ENCODE measurements at places on chromosomes 5 and 9.

DNA sequence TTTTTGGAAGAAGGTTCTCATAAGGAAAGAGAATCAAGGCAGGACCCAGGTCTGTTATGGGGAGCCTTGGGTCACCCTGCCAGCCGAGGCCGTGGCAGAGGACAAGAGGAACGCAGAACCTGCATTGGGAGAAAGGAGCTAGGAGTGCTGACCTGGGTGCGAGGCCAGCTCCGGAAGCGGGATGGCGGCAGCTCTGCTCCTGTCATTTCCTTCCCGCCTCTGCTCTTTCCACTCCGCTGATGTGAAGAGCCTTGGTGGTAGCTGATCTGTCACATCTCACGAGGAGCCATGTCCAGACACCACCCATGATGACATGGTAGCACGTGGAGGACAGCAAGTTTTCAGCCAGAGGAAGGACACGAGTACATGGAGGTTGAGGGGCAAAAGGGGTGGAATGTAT lies 109.5 kb upstream of the COL5A1 start:
- no peak for DNase-seq

DNA sequence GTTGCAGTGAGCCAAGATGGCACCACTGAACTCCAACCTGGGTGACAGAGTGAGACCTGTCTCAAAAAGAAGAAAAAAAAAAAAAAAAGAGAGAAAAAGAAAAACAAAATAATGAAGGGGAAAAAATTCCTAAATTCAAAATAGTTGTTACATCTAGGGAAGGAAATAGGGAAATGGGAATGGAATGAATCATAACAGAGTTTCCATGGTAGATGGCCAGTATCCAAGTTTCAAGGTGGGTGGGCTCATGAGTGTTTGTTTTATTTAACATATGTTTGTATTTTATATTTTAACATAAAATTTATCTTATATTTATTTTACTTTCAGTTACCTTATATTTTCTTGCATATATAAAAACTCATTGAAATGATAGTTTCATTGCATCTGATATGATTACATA lies 215.6 kb downstream of the ARHGEF28 start:
- DNase-seq, result no peak

DNA sequence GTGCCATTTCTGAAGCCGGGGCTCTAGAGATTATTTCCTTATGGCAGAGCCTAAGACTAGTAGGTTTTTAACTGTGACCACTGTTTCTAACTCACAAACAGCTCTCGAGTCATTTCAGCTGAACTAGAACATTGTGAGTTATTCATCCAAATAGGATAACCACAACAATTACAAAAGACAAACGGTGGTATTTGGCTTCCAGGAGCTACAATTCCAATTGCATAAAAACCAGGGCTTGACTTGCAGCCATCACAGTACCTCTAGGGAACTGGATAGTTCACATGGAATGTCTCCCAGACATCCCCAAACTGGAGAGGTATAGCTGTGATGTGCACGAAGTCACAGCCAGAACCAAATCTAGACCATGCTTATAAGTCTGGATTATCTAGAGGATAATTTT lies 224.8 kb downstream of the FAM114A2 start:
- no peak for DNase-seq

DNA sequence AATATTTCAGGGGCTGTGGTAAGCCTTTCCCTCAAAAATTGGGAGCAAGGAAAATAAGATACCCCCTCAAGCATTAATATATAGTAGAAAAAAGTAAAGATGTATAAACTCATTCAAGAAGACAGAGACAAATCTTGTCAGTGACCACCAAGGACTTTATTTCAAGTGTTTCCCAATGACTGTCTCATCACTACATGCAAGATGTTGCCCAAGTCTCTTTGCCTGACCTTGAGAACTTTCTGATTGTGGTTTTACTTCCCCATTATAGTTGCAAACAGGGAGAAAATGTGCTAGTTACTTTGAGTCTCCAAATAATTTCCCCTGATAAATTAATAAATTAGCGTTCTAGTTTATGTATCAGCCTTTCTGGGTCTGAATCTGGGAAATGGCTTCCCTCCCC lies 4.0 kb upstream of the SLC46A2 start:
- DNase-seq, result no peak

DNA sequence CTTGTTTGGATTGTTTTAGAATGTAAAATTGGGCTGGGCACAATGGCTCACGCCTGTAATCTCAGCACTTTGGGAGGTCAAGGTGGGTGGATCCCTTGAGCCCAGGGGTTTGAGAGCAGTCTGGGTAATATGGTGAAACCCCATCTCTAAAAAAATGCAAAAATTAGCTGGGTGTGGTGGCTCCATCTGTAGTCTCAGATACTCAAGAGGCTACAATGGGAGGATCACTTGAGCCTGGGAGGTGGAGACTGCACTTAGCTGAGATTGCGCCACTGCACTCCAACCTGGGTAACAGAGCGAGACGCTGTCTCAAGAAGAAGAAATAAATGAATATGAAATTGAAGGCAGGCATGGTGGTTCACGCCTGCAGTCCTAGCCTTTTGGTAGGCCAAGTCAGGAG lies 21.3 kb downstream of the MAML1 start:
- DNase-seq, result no peak

- no peak for DNase-seq
Observed at GRCh38 chr5:73370095-73370494, 78.5 kb downstream of the FOXD1 start.

- no peak for DNase-seq
Observed at GRCh38 chr9:11992866-11993265, 700.3 kb upstream of the TYRP1 start.

DNA sequence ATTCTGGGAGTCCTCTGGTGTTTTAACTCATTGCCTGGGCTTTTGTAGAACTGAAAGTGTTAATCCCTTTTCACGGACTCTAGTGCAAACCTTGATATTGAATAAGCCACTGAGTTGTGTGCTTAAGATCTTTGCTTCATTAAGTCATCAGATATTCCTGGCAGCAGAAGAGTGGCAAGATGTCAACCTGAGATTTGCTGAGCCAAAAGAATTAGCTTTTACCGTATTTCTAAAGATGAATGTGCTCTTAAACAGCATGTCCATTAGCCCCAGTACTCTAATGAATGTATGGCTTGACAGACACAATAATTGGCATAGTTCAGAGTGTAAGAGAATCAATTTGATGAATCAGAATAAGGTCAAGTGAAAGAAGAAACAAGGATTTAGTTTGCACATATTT lies 87.2 kb upstream of the CDH6 start:
- DNase-seq, result no peak

DNA sequence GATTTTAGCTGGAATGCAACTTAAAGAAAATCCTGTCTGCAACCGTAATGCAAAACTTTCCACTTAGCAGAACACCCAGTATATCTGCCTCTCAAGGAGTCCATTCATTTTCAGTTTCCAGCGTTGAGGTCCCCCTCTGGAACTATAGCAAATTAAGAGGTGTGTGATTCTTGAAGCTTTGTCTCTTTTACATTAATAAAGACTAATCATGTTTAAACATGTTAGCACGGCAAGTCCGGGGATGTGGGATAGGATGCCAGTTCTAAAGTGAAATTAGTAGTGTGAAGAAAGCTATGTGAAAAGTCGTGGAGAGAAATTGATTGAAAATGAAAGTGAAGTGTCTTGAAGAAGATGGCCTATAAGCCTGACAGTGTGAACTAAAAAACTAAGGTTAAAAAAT lies 429.1 kb downstream of the NR2F1-AS1 start:
- no peak for DNase-seq

- no peak for DNase-seq
Observed at GRCh38 chr5:126852091-126852571, 75.2 kb downstream of the LMNB1 start.

DNA sequence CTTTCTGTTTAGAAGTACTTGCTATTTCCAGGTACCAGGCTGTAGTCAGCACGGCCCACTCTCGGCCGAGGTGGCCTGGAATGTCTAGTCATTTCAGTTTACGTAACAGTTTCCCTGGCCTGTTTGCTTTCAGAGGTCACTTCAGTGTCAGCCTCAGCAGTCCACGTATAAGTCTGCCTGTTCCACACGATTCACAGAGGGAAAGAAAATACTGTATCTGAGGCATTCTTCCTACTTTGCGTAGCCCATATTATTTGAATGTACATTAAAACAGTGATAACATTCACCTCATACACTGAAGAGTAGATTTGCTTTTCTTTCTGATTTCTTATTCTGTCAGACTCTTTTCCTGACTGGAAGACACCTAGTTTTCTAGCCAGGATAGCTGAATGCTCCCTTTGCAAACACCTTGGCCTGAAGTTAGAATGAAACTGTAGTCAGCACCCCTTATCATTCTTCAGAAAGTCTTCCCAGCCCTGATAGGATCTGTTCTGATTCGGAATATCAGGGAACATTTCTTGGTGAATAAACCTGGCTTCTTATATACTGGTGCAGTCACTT lies 140.9 kb downstream of the AOPEP start:
- DNase-seq, result no peak

GRCh38 chr9:69168709-69169217 lies 5.3 kb upstream of the TJP2 start:
- DNase-seq, result no peak

DNA sequence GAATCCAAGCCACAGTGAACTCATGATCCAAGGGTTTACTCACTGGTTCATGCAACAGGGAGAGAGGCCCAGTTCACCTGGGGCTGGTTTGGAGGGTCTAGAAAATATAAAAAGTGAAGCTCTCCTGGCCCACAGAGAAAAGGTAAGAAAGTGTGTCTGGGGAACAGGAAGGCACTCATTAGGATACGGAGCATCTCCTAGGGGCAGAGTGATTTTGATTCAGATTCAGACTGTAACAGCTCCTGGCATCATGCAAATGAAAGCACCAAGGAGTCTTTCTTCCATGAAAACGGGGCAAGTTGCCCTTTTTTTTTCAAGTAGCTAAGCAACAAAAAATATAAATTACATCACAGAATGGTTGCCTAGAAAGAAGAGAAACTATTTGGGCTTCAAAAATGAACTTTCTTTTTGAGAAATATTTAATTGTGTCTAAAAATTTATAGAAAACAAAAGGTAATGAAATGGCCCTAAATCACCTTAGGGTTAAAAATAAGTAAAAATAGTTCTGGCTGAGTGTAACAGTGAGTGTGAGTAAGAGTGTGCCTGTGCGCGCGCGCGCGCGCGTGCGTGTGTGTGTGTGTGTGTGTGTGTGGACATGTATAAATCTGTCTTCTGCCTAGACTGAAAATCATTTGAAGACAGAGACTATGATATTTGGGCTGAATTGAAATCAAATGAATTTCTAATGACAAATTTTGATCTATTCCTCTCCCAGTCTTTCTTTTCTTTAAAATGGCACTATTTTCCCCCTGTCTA lies 177.8 kb upstream of the ZNF462 start:
- no peak for DNase-seq

DNA sequence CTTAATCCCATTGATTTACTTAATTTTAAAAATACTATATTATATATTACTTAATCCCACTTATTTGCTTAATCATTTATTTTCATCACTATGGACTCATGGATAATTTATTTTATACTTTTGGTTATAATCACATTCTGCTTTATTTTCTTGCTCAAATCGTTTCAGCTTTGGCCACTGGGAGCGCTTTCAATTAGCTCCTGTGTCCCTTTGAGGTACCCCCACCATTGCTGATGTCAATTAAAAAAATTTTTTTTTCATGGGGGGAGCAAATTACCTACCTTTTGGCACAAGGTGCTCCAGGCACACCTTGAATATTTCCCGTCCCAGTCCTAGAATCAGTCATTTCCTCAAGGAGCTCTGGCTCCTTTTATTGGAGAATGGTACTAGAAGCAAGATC lies 1.4 kb upstream of the TRIO start:
- DNase-seq, result no peak

- no peak for DNase-seq
Observed at GRCh38 chr9:72257814-72258213, 107.2 kb downstream of the ZFAND5 start.

- no peak for DNase-seq
Observed at GRCh38 chr9:14277761-14278160, 36.2 kb downstream of the NFIB start.

DNA sequence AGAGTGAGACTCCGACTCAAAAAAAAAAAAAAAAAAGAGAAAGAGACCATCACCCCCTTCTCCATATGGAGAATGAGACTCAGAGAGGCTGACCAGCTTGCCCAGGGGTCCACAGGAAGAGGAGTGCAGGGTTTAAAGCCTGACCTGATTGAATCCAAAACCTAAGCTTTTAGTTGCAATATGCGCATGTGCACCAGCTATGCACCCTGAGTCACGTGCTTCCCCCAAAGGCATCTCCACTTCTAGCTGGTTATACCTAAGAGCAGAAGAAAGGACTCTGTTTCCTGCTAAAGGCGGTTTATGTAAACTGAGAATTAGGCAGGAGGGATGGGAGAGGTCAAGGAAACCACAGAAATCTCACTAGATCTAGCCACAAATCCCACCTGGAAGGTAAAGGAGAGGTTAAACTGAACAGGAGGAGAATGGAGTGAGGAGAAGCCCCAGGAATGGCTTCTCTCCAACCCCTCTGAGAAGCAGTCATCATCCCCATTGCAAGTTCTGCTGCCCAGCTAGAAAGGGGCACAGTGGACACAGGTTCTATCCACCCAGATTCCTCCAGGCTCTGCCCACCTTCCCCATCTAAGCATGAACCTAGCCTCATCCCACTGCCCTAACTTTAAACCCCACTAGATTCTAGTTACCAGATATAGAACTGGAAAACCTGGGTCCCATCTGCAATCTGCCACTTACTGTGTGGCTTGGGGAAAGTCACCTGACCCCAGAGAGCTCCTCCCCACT lies 171.3 kb downstream of the ACTL7B start:
- no peak for DNase-seq

- DNase-seq, result no peak
Observed at GRCh38 chr9:14157191-14157590, 156.8 kb downstream of the NFIB start.

DNA sequence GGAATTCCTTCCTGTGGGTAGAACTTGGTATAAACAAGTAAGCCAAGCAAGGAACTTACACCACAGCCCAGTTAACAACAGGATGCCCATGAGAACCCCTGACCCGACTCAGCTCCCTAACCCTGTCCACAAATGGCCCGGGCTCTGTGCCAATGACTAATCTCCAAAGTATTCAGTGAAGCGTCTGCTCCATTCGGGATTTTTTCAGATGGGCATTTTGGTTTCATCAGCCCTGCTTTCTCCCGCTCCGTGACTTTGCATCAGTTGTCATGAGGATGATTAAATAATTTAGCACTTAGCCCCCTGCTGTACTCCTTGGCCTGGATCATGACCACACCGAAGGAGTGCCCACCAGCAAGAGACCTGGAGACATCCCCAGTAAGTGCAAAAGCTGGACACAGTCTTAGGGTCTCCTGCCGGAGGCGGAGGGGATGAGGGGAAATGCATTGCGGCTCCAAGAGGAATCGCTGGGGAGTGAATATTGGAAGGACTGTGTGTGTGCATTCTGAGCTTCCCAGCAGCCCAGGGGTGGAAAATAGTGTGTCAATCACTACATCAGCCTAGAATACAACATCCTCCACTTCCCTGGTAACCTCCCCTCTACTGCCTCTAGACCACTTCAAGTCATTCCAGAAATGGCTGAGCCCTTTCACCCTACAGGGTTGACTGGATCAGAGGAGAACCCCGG lies 41.4 kb upstream of the DNAH5 start:
- no peak for DNase-seq

- no peak for DNase-seq
Observed at GRCh38 chr9:28456861-28457260, 883.6 kb upstream of the C9orf72 start.

- DNase-seq, result no peak
Observed at GRCh38 chr9:35395706-35396101, 94.2 kb upstream of the RUSC2 start.

- no peak for DNase-seq
Observed at GRCh38 chr9:104233366-104233765, 139.3 kb downstream of the SMC2 start.
